Thoracic aorta (tissue), 2 donors: ENCODE measurements at places on chromosomes 3 and 15. TPM values are rescaled to one million over a fixed set of nuclear protein-coding genes. Genes with fewer than 3 reads are reported as not detected.
A peak's percentile ranks its signal among the peaks of the same experiment; 100 is the strongest.

DNA sequence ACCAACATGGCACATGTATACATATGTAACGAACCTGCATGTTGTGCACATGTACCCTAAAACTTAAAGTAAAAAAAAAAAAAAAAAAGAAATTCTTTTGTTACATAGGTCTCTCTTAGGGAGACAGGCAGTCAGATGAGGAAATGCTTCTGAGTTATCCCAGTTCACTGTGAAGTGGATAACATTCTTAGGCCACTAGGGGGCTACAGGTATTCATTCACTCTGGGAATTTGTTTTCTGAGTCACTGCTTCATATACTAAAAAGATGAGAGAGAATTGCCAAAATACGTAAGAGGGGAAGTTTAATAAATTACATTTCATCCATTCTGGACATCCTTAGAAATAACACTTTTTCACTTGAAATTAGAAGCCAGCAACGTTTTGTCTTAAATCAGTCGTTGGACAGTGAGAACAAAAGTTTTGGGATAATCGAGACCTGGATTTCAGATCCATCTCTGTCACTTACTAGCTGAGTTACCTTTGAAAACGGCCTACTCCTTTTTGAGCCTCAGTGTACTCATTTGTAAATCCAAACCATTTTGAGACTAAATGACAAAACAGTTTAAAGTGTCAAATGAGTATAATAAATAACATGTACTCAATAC is 738.4 kb upstream of the ALCAM start:
- DNase-seq = no peak
- no peaks in the 10 kb centered on the region for H3K36me3 ChIP-seq
- H3K27me3 ChIP-seq = no peaks in the 10 kb centered on the region
- no peak overlapping the region for H3K4me3 ChIP-seq
- no peak overlapping the region for H3K27ac ChIP-seq

DNA sequence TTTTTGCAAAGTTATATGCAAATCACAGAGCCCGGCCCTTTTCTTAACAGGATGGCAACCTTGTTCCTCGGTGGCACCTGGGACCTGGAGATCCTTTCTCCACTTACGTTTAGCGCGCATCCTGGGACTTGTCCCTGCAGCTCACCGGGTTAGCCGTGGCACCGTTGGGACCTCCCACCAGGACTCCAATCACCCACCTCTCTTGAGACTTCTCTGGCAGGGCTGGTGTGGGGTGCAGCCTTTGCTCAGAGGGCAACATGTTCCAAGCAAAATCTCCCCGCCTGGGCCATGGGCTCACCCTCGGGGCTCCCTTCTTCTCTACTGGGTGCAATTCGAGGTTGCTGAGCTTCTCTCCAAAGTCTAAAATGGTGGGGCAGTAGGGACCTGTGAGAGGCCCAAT is 211.9 kb upstream of the UMPS start:
- peaks cover 16% of the 10 kb centered on the region for H3K36me3 ChIP-seq
- no peaks in the 10 kb centered on the region for H3K4me1 ChIP-seq
- no peak overlapping the region for H3K4me3 ChIP-seq
- no peaks in the 10 kb centered on the region for H3K27me3 ChIP-seq
- no peak overlapping the region for H3K27ac ChIP-seq

DNA sequence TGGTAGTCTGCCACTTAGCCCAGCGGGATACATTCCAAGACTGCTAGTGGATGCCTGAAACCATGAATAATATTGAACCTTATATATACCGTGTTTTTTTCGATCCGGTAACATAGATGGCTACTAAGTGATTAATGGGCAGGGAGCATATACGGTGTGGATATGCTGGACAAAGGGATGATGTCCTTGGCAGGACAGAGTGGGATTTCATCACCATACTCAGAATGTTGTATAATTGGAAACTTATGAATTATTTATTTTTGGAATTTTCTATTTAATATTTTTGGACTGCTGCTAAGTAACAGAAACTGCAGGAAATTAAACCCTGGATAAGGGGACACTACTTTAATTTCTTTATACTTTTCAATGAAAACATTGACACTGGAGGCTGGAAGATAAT is 53.2 kb downstream of the ASTE1 start:
- H3K27ac ChIP-seq = no peak overlapping the region
- H3K36me3 ChIP-seq = peaks cover 3% of the 10 kb centered on the region
- no peak for DNase-seq
- no peak overlapping the region for H3K4me3 ChIP-seq
- no peaks in the 10 kb centered on the region for H3K27me3 ChIP-seq

GRCh38 chr15:92803536-92803851 is 96.6 kb upstream of the CHD2 start:
- peak overlapping the region; percentile 79 for H3K27ac ChIP-seq
- H3K4me3 ChIP-seq = no peak overlapping the region
- no peak for DNase-seq
- H3K4me1 ChIP-seq = peaks cover 50% of the 10 kb centered on the region

- DNase-seq = no peak
- no peaks in the 10 kb centered on the region for H3K36me3 ChIP-seq
- H3K4me3 ChIP-seq = no peak overlapping the region
- H3K27ac ChIP-seq = no peak overlapping the region
- H3K4me1 ChIP-seq = peaks cover 20% of the 10 kb centered on the region
- no peaks in the 10 kb centered on the region for H3K27me3 ChIP-seq
These were observed 106.3 kb downstream of the ZBTB20 start for GRCh38 chr3:115040673-115041286.

- H3K4me3 ChIP-seq = no peak overlapping the region
- H3K27me3 ChIP-seq = no peaks in the 10 kb centered on the region
- peaks cover 8% of the 10 kb centered on the region for H3K4me1 ChIP-seq
- DNase-seq = no peak
- H3K27ac ChIP-seq = no peak overlapping the region
- H3K36me3 ChIP-seq = no peaks in the 10 kb centered on the region
These were observed 271.0 kb downstream of the SUCLG2 start for GRCh38 chr3:67383379-67383778.

LEKR1 gene
- 4.2 TPM for total RNA-seq

GOLGA8N gene
- total RNA-seq = 36.8 TPM

EFHB gene
- 0.41 TPM for total RNA-seq

ADAMTSL3 gene
- 45.4 TPM for total RNA-seq
